ENCODE measurements at places on chromosomes 1 and 21. TPM values are rescaled to one million over a fixed set of nuclear protein-coding genes. Genes with fewer than 3 reads are reported as not detected.

The UTS2 gene
- total RNA-seq: not detected

The AADACL3 gene
- total RNA-seq: under 0.01 TPM

The RORC gene
- 7.8 TPM for total RNA-seq

The C1orf94 gene
- total RNA-seq: not detected

The FCGR3B gene
- total RNA-seq: 0.32 TPM

The CFAP141 gene
- not detected for total RNA-seq

The IGFN1 gene
- 0.59 TPM for total RNA-seq

The FAAH gene
- 58.7 TPM for total RNA-seq

GRCh38 chr1:67639361-67639760, 45.6 kb upstream of the GADD45A start:
- no peak for DNase-seq
- no peaks in the 10 kb centered on the region for H3K36me3 ChIP-seq
- H3K4me3 ChIP-seq: no peak overlapping the region
- no peaks in the 10 kb centered on the region for H3K4me1 ChIP-seq
- H3K27me3 ChIP-seq: no peaks in the 10 kb centered on the region
- no peak overlapping the region for H3K27ac ChIP-seq

DNA sequence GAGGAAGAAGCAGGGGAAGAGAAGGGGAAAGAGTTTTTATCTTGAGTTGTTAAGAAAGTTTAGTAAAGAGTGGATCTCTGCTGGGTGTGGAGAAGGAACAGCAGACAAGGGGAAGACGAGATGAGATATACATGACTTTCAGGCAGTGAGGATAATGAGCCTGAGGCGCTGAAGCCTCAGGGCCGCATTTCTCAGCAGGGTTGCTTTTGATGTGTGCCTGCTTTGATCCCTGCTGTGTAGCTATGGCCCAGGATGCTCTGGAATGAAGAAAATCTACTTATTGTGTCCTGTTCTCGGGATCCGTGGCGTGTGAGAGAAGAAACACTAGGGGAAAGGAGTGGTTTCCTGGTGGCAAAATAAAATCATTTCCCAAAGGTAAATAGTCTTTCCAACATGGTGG, 15.1 kb upstream of the RPE65 start:
- H3K4me3 ChIP-seq: no peak overlapping the region
- no peaks in the 10 kb centered on the region for H3K27me3 ChIP-seq
- H3K4me1 ChIP-seq: no peaks in the 10 kb centered on the region
- DNase-seq: no peak
- no peaks in the 10 kb centered on the region for H3K36me3 ChIP-seq

- H3K27ac ChIP-seq: no peak overlapping the region
- no peaks in the 10 kb centered on the region for H3K36me3 ChIP-seq
- DNase-seq: no peak
- no peaks in the 10 kb centered on the region for H3K4me1 ChIP-seq
- no peak overlapping the region for H3K4me3 ChIP-seq
- no peaks in the 10 kb centered on the region for H3K27me3 ChIP-seq
Observed at GRCh38 chr1:202291001-202291400, 50.7 kb downstream of the UBE2T start.

DNA sequence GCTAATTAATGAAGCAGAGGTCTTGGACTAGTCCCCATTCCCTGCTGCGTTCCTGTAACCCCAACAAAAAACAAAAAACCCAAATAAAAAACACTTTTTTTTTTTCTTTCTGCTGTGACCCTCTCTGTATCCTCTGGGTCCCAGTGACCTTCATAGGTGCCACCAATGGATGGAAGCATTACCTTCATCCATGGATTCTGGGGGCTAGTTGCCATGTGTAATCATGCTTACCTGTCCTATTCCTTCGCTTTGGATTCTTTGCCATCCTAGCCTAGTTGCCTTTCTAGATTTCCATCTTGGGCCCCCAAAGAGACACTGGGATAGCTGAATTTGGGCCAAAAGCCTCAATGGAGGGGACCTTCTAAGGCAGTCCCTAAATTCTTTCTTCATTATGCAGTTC, 1208.7 kb downstream of the BRINP3 start:
- no peak for DNase-seq
- no peak overlapping the region for H3K4me3 ChIP-seq
- no peaks in the 10 kb centered on the region for H3K36me3 ChIP-seq
- H3K27ac ChIP-seq: no peak overlapping the region
- H3K4me1 ChIP-seq: no peaks in the 10 kb centered on the region

- no peak for DNase-seq
- no peak overlapping the region for H3K4me3 ChIP-seq
- peaks cover 7% of the 10 kb centered on the region for H3K4me1 ChIP-seq
- H3K27ac ChIP-seq: peak overlapping the region; percentile 43
Observed at GRCh38 chr1:33060579-33061083, 20.3 kb upstream of the AZIN2 start.

DNA sequence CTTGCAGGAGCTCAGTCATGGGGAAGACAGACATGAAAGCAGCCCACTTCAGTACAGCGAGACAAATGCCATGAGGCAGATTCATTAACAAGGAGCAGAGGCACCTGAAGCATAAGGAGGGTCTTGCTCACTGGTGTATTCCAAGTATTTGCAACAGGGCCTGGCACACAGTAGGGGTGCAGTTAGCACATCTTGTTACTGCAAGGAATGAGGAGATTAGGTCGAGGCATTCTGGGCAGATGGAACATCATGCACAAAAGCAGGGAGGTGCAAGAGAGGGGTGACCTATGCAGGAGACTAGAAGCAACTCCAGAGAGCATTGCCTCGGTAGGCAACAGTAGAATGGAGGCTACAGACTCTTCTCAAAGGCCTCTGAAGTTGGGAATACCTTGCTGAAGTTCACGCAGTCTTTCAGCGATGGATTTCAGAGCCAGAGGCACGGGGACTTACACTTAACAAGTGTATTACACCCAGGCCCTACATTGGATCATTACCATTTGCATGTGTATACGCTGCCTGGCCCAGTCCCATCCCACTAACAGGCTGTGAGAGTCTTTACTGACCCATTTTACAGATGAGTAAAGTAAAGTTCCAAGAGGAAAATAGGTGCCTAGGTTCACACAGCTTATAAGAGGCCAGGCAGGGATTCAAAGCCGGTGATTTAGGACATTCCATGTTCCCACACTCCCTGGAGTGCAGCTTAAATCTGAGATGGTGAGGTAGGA, 82.1 kb downstream of the TRABD2B start:
- H3K4me3 ChIP-seq: no peak overlapping the region
- no peak overlapping the region for H3K27ac ChIP-seq
- DNase-seq: no peak
- H3K4me1 ChIP-seq: no peaks in the 10 kb centered on the region

DNA sequence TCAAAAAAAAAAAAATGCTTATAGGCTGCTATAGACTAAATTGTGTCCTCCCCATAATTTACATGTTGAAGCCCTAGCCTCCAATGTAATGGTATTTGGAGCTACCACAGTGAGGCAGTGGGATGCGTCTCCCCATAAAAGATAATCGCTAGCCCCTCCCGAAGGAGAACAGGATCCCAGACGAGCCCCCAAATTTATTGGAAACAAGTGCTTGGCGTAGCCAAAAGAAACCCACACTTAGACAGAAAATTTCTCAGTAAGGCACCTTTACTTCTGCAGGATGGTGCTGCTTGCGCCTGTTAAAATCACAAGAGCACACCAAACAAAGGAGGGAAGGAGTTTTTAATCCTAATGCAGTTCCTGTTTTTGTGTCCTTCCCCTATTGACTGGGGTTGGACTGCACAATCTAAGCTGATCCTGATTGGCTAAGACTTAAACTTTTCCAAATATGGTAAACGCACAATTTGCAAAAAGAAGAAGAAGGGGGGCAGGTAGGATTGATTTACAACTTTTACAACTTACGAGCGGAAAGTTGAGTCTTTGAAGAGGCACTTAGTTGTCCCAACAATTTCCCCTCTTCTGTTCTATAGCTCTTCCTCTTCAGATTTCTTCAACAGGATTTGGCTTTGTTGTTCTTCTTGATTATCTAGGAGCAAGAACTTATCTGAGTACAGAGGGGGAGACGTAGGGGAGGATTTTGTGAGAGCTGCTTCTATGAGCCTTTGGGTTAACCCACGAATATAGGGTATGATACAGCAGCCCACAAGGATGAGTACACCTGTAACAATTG, 3.0 kb upstream of the IPP start:
- DNase-seq: no peak
- H3K27me3 ChIP-seq: no peaks in the 10 kb centered on the region
- H3K4me1 ChIP-seq: no peaks in the 10 kb centered on the region
- no peak overlapping the region for H3K27ac ChIP-seq
- no peak overlapping the region for H3K4me3 ChIP-seq
- no peaks in the 10 kb centered on the region for H3K36me3 ChIP-seq

GRCh38 chr1:232589812-232590743, 39.9 kb downstream of the SIPA1L2 start:
- H3K4me1 ChIP-seq: no peaks in the 10 kb centered on the region
- no peaks in the 10 kb centered on the region for H3K27me3 ChIP-seq
- H3K36me3 ChIP-seq: no peaks in the 10 kb centered on the region

DNA sequence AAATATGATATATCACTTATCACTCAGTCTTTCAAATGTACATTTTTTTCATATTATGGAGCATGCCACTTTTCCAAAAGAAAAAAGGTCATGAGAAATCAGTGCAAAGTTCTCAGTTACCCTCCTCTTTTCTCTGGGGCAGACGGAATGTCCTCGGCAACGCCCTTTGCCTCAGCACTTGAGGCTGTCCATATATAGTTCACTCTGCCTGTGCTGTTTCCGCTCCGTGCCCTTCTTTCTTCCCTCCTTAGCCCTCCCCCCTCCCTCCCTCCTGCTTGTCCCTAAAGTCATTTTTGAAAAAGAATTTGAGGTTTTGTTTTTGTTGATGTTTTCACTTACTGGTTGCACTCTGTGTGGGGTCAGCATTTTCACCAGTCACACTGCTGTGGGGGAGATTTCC, 5.4 kb downstream of the BARHL2 start:
- H3K4me1 ChIP-seq: peaks cover 4% of the 10 kb centered on the region
- H3K36me3 ChIP-seq: no peaks in the 10 kb centered on the region
- no peak overlapping the region for H3K4me3 ChIP-seq
- H3K27me3 ChIP-seq: peaks cover 94% of the 10 kb centered on the region
- no peak overlapping the region for H3K27ac ChIP-seq

GRCh38 chr1:8937701-8938100, 8.0 kb upstream of the CA6 start:
- no peaks in the 10 kb centered on the region for H3K36me3 ChIP-seq
- H3K27me3 ChIP-seq: no peaks in the 10 kb centered on the region
- H3K4me1 ChIP-seq: no peaks in the 10 kb centered on the region
- DNase-seq: no peak
- no peak overlapping the region for H3K4me3 ChIP-seq
- peak overlapping the region; percentile 50 for H3K27ac ChIP-seq

- H3K27ac ChIP-seq: peak overlapping the region; percentile 65
- H3K4me3 ChIP-seq: no peak overlapping the region
- H3K36me3 ChIP-seq: no peaks in the 10 kb centered on the region
- DNase-seq: no peak
Observed at GRCh38 chr1:165875171-165875570, 47.8 kb downstream of the UCK2 start.

GRCh38 chr1:182080955-182081582, 19.6 kb upstream of the ZNF648 start:
- H3K27me3 ChIP-seq: no peaks in the 10 kb centered on the region
- DNase-seq: no peak
- H3K36me3 ChIP-seq: no peaks in the 10 kb centered on the region
- no peak overlapping the region for H3K27ac ChIP-seq

GRCh38 chr1:64623750-64624191, 121.1 kb upstream of the RAVER2 start:
- no peak overlapping the region for H3K4me3 ChIP-seq
- H3K36me3 ChIP-seq: no peaks in the 10 kb centered on the region
- no peaks in the 10 kb centered on the region for H3K27me3 ChIP-seq
- no peak overlapping the region for H3K27ac ChIP-seq
- H3K4me1 ChIP-seq: no peaks in the 10 kb centered on the region

GRCh38 chr1:85363521-85363920, 87.1 kb upstream of the BCL10 start:
- no peak overlapping the region for H3K27ac ChIP-seq
- H3K4me1 ChIP-seq: no peaks in the 10 kb centered on the region
- no peaks in the 10 kb centered on the region for H3K27me3 ChIP-seq
- H3K36me3 ChIP-seq: no peaks in the 10 kb centered on the region
- no peak for DNase-seq
- no peak overlapping the region for H3K4me3 ChIP-seq

- H3K4me1 ChIP-seq: no peaks in the 10 kb centered on the region
- no peaks in the 10 kb centered on the region for H3K27me3 ChIP-seq
- H3K36me3 ChIP-seq: no peaks in the 10 kb centered on the region
- H3K4me3 ChIP-seq: no peak overlapping the region
Observed at GRCh38 chr1:213523781-213524398, 463.9 kb upstream of the PROX1 start.

- peak overlapping the region; percentile 76 for H3K27ac ChIP-seq
- H3K36me3 ChIP-seq: no peaks in the 10 kb centered on the region
- peaks cover 3% of the 10 kb centered on the region for H3K27me3 ChIP-seq
- H3K4me3 ChIP-seq: peak overlapping the region; percentile 69
- H3K4me1 ChIP-seq: no peaks in the 10 kb centered on the region
Observed at GRCh38 chr21:31874812-31875212, 2.0 kb downstream of the HUNK start.

DNA sequence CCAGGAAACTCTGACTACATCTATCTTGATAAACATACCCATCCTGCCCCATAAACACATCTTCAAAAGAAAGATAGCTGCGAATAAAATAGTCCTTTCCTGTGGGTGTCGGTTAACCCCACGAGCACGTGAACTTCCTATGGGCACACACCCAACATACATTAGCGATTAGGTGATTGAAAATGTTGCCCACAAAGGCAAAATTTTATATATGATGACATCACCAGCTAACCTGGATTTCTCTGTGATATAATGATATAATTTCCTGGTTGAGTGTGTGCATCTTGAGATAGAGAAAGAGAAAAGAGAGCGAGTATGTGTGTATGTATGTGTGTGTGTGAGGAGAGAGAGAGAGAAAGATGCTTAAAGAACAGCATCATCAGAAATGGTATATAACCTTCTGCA, 296.1 kb downstream of the PTPRC start:
- H3K27ac ChIP-seq: peak overlapping the region; percentile 22
- peak overlapping the region; percentile 58 for H3K4me3 ChIP-seq
- H3K4me1 ChIP-seq: no peaks in the 10 kb centered on the region
- no peak for DNase-seq

- peak; percentile 66 for DNase-seq
- H3K27ac ChIP-seq: peak overlapping the region; percentile 70
- no peaks in the 10 kb centered on the region for H3K27me3 ChIP-seq
- H3K36me3 ChIP-seq: no peaks in the 10 kb centered on the region
Observed at GRCh38 chr1:228163007-228163753, 2.4 kb upstream of the IBA57 start.

- no peak for DNase-seq
- no peaks in the 10 kb centered on the region for H3K27me3 ChIP-seq
- H3K36me3 ChIP-seq: no peaks in the 10 kb centered on the region
- H3K4me1 ChIP-seq: no peaks in the 10 kb centered on the region
- no peak overlapping the region for H3K27ac ChIP-seq
- H3K4me3 ChIP-seq: no peak overlapping the region
Observed at GRCh38 chr1:51952638-51953037, 37.9 kb downstream of the RAB3B start.

All from breast epithelium (tissue), 4 donors.